ENCODE measurements at places on chromosomes 11 and 22. TPM values are rescaled to one million over a fixed set of nuclear protein-coding genes. Genes with fewer than 3 reads are reported as not detected.

- DNase-seq = no peak
These were observed 28.6 kb upstream of the PANX2 start for GRCh38 chr22:50141891-50142363.

GRCh38 chr11:9972989-9973388 is 309.1 kb downstream of the SWAP70 start:
- DNase-seq = peak; percentile 78

APOL4 gene
- total RNA-seq = 2.0 TPM

DNA sequence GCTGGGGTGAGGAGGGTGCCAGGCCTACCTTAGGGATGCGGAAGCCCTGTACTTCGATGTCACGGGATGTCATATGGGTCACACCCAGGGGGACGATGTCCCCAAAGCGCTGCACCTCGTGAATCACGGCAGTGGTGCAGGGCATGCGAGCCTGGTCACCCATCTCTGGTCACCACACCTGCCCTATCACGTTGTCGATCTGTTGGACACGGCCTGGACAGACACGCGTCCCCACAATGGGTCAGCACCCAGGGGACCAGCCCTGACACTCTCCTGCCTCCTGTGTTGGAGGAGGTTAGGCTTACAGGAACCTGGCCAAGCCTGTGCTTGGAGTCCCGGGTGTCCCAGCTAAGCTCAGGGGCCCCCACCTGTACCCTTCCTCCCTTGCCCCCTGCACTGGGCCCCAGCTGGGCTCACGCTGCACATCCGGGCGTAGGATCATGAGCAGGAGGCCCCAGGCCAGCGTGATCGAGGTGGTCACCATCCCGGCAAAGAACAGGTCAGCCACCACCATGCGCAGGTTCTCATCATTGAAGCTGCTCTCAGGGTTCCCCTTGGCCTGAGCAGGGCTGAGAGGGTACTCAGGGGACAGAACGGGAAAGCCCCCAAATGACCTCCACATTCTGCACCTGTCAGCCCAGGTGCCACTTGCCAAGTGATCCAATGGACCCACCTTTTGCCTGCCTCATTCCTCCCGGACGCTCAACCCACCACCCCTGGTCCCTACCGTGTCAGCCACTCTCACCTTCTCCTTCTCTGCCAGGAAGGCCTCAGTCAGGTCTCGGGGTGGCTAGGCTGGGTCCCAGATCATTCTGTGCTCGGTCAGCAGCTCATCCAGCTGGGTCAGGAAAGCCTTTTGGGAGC is 20.3 kb upstream of the CYP2D6 start:
- no peak for DNase-seq

CARS1 gene
- 95.8 TPM for total RNA-seq

GRCh38 chr22:30206944-30207343 is 39.6 kb downstream of the LIF start:
- peak; percentile 93 for DNase-seq

- DNase-seq = no peak
These were observed 68.2 kb downstream of the CD82 start for GRCh38 chr11:44633641-44634040.

BAIAP2L2 gene
- 3.2 TPM for total RNA-seq

- no peak for DNase-seq
These were observed 23.7 kb downstream of the TANGO2 start for GRCh38 chr22:20044495-20045151.

- peak; percentile 92 for DNase-seq
These were observed 734.7 kb downstream of the KCNA4 start for GRCh38 chr11:29282088-29282487.

DNA sequence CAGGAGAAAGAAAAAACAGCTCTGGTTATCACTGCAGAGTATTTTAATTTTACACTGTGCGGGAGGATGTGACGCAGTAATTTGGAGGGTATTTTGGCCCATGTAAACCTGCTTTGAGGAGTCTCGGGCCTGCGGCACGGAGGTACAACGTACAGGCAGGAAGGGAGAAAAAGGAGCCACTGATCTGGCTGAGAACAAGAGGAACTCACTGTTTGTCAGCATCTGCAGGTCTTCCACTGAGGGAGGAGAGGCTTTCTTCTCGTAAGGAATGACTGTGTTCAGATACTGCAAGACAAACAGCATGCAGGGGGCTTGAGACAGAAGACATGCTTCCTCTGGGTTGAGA is 44.0 kb downstream of the FEZ1 start:
- DNase-seq = no peak

GRCh38 chr22:46148816-46149511 is 1.4 kb upstream of the PPARA start:
- DNase-seq = no peak

- DNase-seq = no peak
These were observed 22.6 kb downstream of the TPBGL start for GRCh38 chr11:75262961-75263852.

DNA sequence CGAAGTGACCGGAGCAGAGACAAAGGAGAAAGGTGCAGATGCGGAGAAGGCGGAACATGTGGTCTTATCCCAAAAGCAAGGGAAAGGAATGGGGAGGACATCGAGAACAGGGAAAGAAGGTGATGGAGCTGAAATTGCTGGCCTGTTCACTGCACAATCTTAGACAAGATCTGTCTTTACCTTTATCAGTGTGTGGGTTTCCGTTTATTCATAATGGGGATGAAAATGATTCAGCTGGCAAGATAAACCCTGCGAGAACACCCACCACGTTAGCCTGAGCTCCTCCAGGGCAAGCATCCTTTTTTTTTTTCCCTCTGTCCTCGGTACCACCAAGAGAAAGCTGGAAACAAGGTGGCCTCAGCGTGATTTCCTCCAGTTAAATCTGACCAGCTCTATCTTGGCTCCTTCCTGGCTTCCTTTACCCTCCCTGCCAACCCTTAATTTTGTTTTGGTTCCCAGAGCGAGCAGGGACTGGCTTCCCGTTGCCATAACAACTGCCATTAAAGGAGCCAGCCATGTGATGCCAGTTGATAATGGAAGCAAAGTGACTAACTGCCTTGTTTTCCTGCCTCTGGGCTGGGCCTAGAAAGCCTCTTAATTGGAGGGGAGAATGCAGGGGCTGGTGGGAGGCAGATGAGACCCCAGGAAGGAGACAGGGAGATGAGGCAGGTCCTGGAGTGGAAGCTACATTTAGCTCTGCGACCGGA is 4.2 kb downstream of the SGSM1 start:
- DNase-seq = no peak

- no peak for DNase-seq
These were observed 51.8 kb downstream of the APIP start for GRCh38 chr11:34864424-34864823.

NPAS4 gene
- not detected for total RNA-seq

RIN1 gene
- total RNA-seq = 10.1 TPM

DNA sequence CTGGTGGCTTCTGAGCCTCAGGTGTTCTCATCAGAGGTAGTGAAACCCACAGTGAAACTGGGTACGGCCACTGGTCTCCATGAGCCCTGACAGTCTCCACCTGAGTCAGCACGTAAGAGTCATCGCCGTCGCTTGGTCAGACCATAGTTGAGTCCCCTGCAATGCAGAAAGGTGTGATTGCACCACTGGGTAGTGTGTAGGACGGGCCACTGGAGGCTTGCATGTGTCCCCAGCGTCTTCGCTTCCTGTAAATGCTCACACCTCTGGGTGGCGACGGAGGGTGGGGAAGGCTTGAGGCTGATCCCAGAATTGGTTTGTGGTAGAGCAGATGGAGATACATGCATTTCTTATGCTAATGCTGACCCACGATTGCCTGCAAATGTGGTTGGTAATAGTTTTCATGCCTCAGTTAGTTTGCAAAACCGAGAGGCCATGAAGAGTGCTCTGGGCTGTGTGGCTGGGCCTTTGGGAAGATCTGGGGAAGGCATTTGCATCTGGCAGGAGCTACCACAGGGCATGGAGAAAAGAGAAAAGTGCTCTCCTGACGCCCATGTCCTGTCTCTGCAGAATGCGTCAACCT is 26.5 kb downstream of the CTTN start:
- DNase-seq = no peak

GRCh38 chr11:8828580-8829361 is 82.2 kb upstream of the AKIP1 start:
- DNase-seq = no peak

GLYAT gene
- not detected for total RNA-seq

KIRREL3 gene
- 0.45 TPM for total RNA-seq

HEPACAM gene
- not detected for total RNA-seq

- DNase-seq = no peak
These were observed 27.5 kb upstream of the ZDHHC13 start for GRCh38 chr11:19089421-19089820.

KCNQ1 gene
- total RNA-seq = not detected

MMP12 gene
- not detected for total RNA-seq

DNA sequence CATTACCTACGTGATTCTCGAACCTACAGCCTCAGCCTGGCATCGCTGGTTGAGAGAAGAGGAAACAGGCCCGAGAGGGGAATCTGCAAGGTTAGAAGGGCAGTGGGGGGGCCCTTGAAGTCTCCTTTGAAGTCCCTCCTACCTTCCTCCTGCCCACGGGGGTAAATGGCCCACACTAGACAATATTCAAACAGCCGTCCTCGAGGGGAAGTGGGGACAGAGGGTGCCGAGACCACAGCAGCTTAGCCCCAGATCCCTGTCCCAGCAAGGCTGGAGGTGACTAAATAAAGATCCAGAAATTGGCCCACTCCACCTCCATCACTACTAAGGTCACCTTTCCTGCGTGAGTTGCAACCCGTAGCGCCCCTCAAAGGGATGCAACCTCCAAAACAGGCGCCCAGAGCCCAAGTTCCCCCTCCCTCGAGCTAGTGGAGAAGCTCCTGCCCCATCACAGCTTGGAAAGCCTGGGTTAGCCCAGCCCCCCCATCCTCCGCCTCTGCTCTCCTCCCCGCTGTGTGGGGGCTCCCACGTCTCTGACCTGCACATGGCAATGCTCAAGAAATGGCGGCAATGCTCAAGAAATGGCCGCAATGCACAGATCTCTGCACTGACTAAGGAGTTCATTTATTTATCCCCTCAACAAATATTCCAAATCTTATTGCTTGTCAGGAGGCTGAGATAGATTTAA is 788 bp upstream of the RASL10A start:
- no peak for DNase-seq

DNA sequence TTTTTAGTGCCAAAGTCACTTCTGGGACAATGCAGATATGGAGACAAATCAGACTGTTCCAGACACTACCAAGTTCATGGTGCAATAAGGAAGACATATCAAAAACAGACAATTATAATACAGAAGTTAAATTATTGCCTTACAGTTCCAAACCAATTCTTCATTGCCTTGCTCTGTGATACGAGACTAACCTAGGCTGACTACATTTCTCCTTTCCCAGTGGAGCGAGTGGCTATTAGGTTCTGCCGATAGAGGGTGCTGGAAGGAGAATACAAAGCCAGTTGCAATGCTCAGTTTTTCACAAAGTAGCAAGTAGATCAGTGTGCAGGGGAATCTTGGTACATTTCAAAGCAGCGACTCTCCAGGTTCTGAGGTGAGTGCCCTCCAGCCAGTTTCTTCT is 67.8 kb downstream of the FAM168A start:
- no peak for DNase-seq

DNA sequence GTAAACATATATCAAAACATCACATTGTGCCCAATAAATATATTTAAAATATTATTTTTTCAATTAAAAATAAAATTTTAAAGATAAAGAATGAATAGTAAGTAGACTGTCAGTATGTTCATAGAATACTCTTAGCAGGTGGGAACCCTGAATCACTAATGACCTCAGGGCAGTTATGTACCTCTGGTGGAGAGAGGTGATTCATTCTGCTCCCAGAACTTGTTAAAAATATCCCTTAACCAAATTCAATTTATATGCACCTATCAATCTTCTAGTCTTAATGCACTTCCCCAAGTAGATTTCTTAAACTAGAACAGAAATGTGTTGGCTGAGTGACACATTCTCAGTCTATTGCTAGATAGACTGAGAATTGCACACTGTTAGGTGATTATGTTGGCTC is 183.9 kb upstream of the SYN3 start:
- no peak for DNase-seq

GRCh38 chr11:25436326-25436725 is 895.6 kb upstream of the ANO3 start:
- no peak for DNase-seq

DNA sequence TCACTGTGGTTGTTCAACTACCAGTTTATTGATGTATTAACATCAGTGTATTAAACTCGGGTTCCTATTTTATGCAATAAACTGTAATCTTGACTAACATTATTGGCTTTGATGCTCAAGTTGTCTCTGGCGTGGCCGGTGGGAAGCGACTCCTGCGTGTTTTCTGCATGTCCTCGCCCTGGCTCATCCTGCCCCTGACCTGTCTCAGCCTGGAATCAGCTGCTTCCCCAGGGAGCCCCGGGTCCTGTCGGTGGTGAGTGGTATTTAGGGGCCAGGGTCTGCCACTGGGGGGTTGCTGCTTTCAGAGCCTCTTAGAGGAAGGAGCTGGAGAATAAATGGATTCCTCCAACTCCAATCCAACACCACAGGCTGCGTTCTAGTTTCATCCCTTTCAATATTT is 22.5 kb downstream of the IFITM10 start:
- no peak for DNase-seq

DNA sequence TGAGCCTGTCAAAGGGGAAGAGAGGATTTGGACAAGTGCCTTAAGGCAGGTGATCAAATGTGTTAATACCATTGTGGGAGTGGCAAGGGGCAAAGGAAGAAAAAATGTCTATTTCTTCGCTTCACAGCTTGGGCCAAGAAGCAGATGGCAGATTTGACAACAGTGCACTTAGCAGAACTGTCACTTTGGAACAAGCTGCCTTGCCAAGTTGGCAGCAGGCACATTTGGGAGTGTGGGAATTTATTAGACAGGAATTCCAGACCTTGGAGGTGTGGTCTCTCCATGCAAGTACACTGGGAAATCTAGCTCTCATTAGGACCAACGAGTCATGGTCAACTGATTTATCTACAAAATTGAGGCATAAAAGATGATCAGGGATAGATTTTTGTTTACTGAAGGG is 265.1 kb downstream of the NELL1 start:
- no peak for DNase-seq

GRCh38 chr11:65112546-65113360 is 1.1 kb downstream of the TM7SF2 start:
- DNase-seq = peak; percentile 28

GRCh38 chr22:25566898-25567235 is 2.4 kb downstream of the GRK3 start:
- DNase-seq = no peak

MOGAT2 gene
- not detected for total RNA-seq

DNA sequence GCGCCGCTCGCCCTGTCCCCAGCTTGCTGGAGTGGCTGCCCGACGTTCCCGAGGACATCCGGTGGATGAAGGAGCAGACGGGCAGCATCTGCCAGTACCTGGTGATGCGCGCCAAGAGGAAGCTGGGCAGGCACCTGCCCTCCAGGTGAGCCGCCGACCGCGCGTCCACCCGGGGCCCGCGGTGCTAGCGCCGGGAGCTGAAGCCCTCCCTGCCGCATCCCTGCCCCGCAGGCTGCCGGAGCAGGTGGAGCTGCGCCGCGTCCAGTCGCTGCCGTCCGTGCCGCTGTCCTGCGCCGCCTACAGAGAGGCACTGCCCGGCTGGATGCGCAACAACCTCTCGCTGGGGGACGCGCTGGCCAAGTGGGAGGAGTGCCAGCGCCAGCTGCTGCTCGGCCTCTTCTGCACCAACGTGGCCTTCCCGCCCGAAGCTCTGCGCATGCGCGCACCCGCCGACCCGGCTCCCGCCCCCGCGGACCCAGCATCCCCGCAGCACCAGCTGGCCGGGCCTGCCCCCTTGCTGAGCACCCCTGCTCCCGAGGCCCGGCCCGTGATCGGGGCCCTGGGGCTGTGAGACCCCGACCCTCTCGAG is 3.3 kb upstream of the CRACR2B start:
- no peak for DNase-seq

OR52W1 gene
- not detected for total RNA-seq

GRCh38 chr22:35743326-35743860 is 25.7 kb downstream of the APOL5 start:
- no peak for DNase-seq

GRCh38 chr11:117929916-117930570 is 841 bp upstream of the TMPRSS13 start:
- DNase-seq = no peak

C11orf65 gene
- total RNA-seq = 1.6 TPM
